ENCODE measurements at places on chromosomes 2 and 18.

- no peak for DNase-seq
These were observed 593 bp downstream of the ZNF514 start for GRCh38 chr2:95158891-95159619.

- no peak for DNase-seq
These were observed 333.7 kb upstream of the FIGN start for GRCh38 chr2:164069540-164069939.

DNA sequence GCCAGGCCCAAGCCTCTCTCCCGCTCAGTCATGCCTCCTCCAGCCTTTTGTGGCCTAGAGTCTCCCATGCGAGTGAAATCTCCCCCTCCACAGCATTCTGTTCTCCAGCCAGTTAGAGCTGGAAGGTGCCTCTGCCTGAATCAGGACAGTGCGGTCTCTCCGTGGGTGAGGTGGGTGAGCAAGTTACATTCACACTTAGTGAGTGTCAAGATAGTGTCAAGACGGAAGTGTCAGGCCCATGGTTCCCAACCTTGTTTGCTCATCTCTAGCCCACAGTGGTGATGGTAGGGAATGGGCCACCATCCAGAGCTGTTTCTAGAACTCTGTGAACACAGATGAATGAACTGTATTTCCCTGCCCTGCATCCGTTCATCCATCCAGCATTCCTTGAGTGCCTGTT, 59.5 kb downstream of the LPIN1 start:
- no peak for DNase-seq

GRCh38 chr18:44682871-44683221, 2.2 kb downstream of the SETBP1 start:
- no peak for DNase-seq

DNA sequence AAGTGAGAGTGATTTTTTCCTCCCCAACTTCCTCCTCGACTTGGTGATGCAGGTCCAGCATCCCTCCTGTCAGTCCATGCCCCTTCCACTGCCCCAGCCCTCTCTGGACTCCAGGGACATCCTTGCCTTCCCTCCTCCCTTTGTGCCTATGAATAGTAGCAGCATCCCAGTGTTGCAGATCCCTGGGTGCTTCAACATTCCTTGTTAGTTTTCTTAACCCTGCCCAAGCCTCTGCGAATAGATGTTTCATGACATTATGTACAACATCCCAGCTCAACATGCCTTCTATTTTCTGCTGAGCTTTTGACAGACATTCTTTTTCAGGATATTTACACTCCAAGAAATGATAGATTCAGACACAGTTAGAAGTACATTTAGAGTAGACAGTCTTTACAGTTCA, 35.3 kb upstream of the CCDC150 start:
- no peak for DNase-seq

GRCh38 chr2:112805542-112805941, 21.2 kb upstream of the IL1A start:
- DNase-seq = no peak

DNA sequence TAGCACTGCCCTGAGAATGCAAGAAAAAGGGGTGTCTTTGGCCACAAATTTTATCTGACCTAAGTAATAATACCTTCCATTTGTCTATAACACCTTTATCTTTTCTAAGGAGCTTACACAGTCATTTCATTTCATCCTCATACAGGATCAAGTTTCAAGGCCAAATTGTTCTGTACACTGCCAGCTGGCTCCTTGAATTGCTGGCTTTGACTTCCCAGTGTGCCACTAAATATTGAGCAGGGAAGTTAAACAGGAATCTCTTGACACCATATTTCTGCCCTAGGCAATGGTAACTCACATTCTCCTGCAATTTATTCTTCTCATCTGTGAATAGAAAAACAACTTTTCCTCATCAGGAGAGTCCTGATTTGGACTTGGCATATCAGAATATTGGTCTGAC, 195.1 kb upstream of the LRP1B start:
- no peak for DNase-seq
